DMS79 treated with DMSO at 0.1 percent for 48 hours (cell line): ENCODE measurements at places on chromosomes 5 and 9.
A peak's percentile ranks its signal among the peaks of the same experiment; 100 is the strongest.

DNA sequence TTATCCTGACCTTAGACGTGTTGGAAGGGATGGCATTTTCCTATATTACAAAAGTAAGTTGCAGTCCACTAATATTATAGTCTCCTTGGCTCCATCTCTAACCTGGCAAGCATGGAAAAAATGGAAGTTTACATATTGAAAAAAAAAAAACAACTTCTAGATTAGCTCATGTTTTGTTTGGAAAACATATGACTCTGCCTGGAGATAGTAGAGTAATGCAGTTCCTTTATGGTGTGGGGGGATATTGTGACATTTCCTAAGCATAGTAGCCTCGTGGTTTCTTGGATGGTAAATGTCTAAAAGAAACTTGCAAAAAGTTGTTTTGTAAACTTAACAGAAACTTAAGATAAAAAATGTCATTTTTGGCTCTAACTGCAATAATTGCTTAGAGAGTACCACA lies 244.4 kb upstream of the FBXL7 start:
- no peak for DNase-seq

DNA sequence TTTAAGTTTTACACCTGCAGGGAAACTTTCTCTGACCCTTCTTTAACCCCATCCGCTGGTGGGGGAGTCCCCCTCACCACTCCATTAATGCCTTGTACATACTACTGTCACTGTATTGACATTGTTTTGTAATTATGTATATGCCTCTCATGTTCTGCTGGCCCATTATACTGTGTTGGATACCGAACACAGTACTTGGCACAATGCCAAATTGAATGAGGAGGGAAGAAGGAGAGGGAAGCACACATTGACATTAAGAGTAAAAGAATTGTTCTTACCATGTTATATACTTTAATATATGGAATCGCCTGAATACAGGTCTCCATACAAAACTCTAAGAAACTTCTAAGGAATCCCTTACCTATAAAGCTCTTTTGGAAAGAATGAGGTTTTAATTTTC lies 73.6 kb upstream of the GRHPR start:
- DNase-seq: no peak

GRCh38 chr5:167822241-167822640 lies 469.2 kb upstream of the WWC1 start:
- no peak for DNase-seq

- no peak for DNase-seq
Observed at GRCh38 chr5:164392531-164392930, 887.1 kb downstream of the MAT2B start.

- no peak for DNase-seq
Observed at GRCh38 chr5:148922606-148923005, 96.2 kb downstream of the ADRB2 start.

DNA sequence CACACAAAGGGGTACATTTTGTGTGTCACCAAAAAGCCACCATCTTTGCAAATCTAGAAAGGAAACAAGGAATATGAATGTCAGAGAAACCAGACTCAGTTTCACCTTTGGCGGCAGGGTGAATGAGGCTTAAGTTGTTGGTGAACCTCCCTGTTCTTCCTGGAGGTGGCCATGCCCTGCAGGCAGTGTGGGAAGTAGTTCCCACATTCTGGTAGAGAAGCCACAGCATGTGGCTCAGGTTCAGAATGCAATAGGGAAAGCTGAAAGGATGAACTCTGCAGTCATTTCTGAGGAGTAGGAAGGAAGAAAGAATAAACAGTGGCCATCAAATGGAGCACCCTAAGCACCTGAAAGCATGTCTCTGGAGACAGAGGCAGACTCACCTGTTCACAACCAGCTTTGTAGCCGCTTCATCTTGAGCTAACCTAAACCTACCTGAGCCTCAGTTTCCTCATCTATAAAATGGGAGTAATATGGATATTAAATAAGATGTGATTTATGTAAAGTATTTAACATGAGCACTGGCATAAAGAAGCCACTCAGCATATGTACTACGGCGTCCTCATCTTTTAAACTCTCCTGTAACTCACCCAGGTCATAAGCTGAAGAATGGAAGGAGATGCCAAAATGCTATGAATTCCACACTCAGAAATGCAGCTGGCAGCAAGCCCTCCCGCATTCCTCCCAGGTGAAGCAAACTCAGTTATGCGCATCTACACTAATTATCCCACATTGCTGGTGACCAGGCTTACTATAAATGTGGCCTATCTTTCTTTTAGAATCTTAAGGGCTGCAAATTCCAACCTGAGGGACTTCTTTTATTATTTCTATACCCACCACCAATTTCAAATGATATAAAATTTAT lies 86.0 kb downstream of the ZNF608 start:
- no peak for DNase-seq

DNA sequence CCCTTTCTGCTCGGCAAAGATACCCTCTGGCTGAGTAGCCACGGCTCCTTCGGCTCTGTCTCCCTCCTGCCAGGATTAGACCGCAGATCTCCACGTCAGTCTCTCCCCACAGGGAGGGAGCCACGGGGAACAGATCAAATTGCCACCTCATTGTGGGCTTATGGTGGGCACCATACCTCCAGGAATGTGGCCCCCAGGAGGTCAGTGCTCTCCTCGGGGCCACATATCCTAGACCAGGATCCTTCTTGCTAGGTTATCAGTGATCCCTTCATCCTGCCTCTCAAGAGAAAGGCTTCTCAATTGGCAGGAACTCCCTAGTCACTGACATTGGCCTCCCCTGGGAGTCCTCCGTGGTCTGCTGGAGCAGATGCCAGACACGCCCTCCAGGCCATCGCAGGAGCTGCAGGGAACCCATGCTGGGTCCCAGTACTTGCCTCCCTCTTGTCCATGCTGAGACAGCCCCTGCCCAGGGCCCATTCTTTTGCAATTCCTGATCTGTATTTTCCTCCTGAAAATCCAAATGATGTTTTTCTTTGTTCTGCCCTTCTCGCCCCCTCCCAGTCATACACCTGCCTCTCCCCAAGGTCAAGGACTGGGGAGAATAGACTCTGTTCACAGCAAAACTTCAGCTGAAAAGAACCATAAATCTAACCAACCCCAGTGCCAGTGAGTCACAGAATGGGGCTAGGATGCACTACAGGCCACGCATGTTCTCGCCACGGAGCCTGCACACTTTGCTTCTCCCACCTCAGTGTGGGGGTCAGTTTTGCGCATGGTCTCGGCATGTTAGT lies 31.6 kb upstream of the ENHO start:
- peak; percentile 72 for DNase-seq

GRCh38 chr9:137757139-137757538 lies 120.4 kb upstream of the CACNA1B start:
- DNase-seq: no peak

GRCh38 chr5:122493091-122494021 lies 181.3 kb downstream of the SNCAIP start:
- DNase-seq: peak; percentile 77

GRCh38 chr5:72372331-72372730 lies 52.2 kb downstream of the PTCD2 start:
- DNase-seq: no peak

DNA sequence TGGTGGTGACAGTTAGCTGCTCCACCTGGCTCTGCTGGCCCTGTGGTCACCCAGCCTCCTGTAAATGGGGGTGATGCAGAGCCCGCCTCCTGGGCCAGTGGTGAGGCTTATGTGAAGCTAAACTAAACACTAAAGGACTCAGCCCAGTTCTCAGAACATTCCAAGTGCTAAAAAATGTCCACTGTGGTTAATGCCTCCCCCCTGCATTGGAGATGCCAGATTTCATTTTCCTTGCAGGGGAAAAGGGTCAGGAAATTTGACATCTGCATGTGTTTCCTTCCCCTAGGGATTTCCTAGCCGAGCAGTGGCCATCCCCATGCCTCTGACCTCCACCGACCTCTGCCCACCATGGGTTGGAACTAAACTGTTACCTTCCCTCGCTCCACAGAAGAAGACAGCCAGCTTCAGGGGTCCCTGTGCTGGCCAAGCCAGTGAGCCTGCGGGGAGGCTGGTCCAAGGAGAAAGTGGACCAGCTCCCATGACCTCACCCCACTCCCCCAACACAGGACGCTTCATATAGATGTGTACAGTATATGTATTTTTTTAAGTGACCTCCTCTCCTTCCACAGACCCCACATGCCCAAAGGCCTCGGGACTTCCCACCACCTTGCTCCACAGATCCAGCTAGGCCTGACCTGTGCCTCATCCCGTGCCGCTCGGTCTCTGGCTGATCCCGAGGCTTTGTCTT lies 13.0 kb downstream of the CD74 start:
- DNase-seq: no peak

DNA sequence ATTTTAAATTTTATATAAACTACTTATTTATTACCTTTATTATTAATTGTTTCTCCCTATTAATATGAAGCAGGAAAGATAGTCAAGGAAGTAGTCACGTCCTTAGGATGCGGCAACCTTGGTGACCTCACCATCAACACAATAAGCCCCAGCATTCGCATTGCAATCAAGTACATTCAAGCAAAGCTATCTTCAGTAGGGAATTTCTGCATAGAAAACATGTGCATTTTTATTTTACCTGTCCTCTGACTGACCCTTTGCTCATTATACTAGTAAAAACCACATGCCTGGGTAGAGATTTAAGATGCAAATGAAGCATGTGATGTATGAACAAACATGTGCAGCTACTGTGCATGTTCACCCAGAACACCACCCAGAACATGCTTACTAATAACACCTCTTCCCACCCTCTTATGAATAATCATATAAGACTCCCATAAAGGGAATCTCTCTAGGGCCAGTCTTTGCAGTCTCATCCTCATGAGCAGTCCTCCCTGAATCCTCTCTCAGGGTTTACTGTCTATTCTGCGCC lies 869.6 kb downstream of the TAF11L14 start:
- no peak for DNase-seq

GRCh38 chr5:1026700-1027621 lies 18.4 kb downstream of the NKD2 start:
- no peak for DNase-seq
